ENCODE measurements at places on chromosomes 11 and 22.

- peak; percentile 35 for DNase-seq
These were observed 406.6 kb downstream of the LARGE1 start for GRCh38 chr22:33513388-33514338.

- no peak for DNase-seq
These were observed 4.3 kb downstream of the RTN4RL2 start for GRCh38 chr11:57464539-57465181.

GRCh38 chr11:96817482-96818399, 427.9 kb downstream of the JRKL start:
- DNase-seq: no peak

- peak; percentile 58 for DNase-seq
These were observed 133.9 kb downstream of the FANCF start for GRCh38 chr11:22491555-22492225.

- no peak for DNase-seq
These were observed 1.9 kb downstream of the SLC25A45 start for GRCh38 chr11:65380460-65381119.
